ENCODE measurements at places on chromosomes 7 and 10.

- DNase-seq: no peak
Measured at GRCh38 chr10:108556186-108556585, 1367.1 kb downstream of the XPNPEP1 start.

DNA sequence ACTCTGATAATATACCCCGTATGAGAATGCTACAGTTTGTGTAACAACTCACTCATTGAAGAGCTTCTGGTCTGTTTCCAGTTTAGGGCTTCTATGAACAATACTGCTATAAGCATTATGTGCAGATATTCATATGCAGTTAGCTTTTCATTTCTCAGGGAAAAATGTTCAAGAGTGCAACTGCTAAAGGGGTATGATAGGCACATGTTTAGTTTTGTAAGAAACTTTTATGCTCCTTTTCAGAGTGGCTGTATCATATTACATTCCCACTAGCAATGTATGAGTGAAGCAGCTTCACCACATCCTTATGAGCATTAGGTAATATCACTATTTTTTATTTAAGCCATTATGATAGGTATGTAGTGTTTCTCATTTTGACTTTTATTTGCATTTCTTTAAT lies 182.6 kb upstream of the CXCL12 start:
- DNase-seq: no peak

GRCh38 chr7:91692800-91693199 lies 187.7 kb downstream of the MTERF1 start:
- no peak for DNase-seq

- no peak for DNase-seq
Measured at GRCh38 chr10:110680273-110681020, 36.3 kb downstream of the RBM20 start.

DNA sequence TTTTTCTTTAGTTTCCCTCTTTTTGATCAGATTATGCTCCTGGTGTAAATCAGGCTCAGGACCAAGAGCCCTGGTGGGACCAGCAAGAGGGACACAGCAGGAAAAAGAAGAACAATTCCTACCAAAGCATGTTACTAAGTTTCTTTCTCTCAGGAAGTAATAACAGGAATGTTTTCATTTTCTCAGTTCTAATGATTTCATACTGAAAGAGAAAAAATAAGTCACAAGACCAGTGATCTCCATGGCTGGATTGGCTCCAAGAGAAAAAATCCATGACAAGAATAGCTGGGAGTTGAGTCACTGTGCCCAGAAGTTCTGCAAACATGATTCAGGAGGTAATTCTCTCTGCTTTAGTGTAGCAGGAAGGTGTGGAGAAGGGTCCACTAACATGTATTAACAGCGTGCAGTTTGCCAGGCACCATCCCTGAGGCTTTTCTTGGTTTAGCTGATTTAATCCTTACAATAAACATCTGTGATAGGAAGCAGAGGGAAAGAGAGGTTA lies 23.8 kb upstream of the IFIT2 start:
- DNase-seq: no peak

GRCh38 chr7:17307558-17307957 lies 9.1 kb downstream of the AHR start:
- DNase-seq: no peak

- no peak for DNase-seq
Measured at GRCh38 chr7:12573885-12574284, 3.4 kb downstream of the SCIN start.

DNA sequence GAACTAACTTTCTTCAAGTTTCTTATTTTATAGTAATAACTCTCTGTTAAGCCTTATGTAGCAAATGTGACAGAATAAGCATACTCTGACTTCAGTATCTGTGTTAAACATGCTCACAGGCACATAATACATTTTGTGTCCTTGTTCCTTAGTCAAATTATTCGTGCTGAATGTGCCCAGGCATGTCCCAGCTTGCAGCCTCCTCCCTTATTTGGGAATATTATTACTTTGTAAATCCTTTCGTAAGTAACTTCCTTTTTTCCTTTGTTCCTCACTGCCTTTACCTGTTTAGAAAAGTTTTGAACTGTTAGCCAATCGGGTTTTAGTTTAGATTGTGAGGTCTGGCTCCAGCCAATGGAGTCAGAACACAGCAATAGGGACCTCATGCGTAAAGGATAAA lies 46.9 kb downstream of the GALNT11 start:
- DNase-seq: no peak

GRCh38 chr10:44511166-44511565 lies 126.3 kb upstream of the CXCL12 start:
- DNase-seq: no peak

DNA sequence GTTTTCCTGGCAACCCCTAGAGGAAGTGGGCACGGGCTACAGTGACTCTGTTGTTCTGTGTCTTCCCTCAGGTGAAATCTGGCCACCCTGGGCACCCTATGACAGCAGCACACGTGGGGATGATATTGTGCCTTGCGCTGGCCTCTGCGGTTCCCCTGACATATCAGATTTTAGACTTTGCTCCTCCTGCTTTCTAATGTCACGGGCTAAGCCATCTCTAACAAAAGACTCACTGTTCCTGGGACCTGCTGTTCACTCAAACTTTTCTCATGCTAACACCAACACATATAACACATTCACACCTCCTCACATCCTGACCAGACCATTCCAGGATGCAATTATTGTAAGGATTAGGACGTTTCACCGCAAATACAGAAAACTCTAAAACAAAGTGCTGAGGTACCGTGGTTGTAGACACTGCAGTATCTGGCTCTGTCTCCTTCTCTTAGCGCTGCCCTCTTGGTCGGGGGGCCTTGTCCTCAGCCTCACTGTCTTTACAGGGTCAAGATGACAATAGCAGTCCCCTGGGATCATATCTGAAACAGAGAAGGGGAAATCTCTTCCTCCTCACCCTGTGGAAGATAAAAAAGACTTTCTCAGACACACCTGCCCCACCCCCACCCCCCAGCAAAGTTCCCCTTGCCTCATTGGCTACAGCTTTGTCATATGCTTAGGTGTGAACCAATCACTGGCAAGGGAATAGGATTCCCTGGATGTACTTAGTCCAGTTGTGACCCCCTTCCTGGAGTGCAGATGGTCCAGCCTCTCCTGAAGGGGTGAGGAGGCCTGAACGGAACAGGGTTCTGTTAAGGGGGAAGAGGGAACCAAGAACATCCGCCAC lies 14.1 kb downstream of the CHN2 start:
- DNase-seq: no peak

DNA sequence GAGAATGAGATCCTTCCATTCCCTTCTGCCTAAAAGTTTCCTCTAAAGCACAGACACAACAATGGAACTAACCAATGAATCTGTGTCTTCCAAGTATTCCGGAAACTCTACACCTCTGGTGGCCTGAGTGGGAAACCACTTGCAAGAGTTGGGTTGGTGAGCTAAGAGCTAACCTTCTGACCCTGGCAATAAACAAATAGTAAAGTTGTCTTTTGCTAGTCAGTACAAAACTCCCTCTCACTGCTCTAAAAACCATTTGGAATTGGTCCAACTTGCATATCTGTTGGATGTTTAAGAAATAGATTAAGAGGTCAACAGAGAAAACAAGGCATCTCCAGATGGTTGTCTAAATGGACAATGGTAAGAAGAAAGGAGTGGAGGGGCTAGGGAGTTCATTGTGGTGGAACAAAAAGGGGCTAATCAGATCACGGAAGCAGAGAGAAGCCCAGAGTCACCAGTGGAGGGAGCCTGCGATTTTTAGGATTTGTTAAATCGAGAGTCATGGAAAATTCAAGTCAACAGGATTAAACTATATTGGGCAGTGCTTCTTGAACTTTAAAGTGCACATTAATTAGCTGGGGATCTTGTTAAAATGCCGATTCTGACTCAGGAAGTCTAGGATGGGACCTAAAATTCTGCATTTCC lies 192.3 kb downstream of the EVX1 start:
- no peak for DNase-seq

GRCh38 chr7:135447748-135448147 lies 62.2 kb downstream of the CNOT4 start:
- peak; percentile 49 for DNase-seq

DNA sequence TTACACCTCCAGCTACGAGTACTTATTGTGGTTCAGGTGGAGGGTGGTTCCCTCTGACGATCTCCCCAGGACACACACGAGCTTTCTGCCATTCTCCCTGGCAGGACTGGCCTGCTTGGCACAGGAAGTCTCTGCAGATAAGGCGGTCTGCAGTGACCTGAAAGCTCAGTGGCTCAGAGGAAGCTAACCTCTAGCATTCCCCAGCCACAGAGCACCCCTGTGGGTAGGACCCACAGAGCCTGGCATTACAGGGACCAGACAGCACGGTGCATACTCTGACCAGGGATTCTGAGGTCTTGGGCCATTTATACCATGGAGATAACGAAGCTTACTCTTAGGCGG lies 1.9 kb upstream of the GPR146 start:
- DNase-seq: no peak

DNA sequence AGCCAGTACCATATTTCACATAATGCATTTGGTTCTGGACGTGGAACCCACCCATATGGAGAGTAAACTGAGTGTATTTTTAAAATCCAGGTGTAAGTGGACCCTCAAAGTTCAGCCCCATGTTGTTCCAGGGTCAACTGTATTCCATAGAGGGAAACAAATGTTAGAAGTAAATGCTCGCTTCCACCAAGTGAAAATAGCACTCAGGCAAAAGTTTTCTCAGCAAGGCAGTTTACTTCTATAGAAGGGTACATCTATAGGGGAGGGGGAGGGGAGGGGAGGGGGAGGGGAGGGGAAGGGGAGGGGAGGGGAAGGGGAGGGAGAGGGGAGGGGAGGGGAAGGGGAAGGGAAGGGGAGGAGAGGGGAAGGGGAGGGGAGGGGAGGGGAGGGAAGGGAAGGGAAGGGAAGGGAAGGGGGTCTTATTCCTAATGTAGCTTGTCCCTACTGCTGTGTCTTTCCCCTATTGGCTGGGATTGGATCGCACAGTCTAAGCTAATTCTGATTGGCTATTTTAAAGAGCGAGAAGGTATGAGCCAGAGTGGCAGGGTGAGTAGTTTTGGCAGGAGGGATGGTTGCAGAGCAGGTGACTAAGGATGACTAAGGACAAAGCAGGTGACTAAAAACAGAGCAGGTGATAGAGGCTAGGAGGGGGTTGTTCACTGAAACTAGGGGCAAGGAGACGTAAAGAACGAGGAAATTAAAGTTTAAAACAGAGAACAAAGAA lies 29.1 kb downstream of the GARIN1A start:
- no peak for DNase-seq

DNA sequence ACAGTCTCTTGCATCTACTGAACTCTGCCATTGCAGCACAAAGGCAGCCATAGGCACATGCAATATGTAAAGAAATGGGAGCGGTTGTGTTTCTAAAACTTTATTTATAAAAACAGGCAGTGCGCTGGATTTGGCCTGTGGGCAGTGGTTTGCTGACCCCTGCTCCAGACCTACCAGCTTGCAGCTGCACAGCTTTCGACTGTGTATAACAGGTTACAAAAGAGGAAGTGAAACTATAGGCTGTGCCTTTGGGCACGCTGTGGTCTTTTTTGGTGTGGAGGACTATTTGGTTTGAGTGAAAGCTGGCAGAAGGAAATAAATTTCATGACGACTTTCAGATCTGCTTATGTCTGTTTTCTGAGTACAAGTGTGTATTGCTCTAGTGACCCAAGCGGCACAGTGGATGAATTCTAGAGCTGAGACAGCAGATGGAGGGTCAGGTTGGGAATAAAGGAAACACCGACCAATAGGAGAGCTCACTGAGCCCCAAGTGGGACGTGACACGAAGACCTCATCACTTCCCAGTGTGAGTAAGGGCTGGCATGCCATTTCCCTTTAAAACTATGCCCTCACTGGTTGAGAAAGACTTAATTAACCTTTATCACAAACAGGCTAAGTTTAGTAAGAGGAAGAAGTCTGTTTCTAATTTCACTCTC lies 152.7 kb downstream of the ANK3 start:
- no peak for DNase-seq

GRCh38 chr7:17988141-17988540 lies 39.5 kb downstream of the PRPS1L1 start:
- DNase-seq: no peak

All from NCI-H1105 treated with DMSO at 0.1 percent for 48 hours (cell line).